ENCODE measurements at places on chromosomes 4 and X. TPM values are rescaled to one million over a fixed set of nuclear protein-coding genes. Genes with fewer than 3 reads are reported as not detected.

CCDC160 gene
- not detected for total RNA-seq

CD99L2 gene
- total RNA-seq, result 97.2 TPM

GAGE1 gene
- total RNA-seq, result not detected

DNA sequence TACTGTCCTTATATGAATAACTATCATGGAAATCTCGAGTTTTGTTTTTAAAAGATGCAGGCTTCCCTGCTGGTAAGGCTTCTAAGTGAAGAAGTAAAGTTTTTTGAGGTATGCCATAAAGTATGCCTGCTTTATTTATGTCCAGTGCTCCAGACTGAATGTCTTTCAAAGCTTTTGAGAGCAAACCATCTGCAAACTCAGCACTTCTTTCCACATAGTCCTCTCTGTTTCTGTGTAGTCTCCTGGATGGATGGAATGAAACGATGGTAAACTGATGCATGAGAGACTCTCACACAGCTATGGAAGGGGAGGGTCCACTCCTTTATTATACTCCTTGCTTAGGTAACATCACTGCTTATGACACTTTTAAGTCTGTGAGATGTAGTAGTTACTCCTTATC lies 73.7 kb downstream of the NCAPG start:
- no peaks in the 10 kb centered on the region for H3K27me3 ChIP-seq
- no peak overlapping the region for H3K4me3 ChIP-seq
- no peaks in the 10 kb centered on the region for H3K4me1 ChIP-seq
- H3K27ac ChIP-seq, result no peak overlapping the region
- no peaks in the 10 kb centered on the region for H3K36me3 ChIP-seq

Measured in tibial nerve (tissue), 4 donors.